MM.1S (cell line): ENCODE measurements at places on chromosomes 6 and 20.

DNA sequence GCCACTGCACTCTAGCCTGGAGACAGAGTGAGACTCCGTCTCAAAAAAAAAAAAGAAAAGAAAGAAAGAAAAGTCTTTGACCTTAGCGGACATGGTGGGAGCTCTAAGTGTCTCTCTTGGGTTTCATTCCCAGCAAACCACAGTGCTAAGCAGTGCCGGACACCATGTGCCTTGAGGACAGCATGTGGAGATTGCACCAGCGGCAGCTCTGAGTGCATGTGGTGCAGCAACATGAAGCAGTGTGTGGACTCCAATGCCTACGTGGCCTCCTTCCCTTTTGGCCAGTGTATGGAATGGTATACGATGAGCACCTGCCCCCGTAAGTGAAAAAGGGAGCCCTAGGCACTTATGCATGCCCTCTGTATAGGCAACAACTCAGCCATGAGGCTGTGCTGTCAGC is 79.4 kb downstream of the GFRA4 start:
- no peak for DNase-seq

GRCh38 chr6:90109141-90109540 is 187.5 kb downstream of the BACH2 start:
- no peak for DNase-seq

- DNase-seq: no peak
Observed at GRCh38 chr20:11376998-11377397, 540.7 kb upstream of the BTBD3 start.

DNA sequence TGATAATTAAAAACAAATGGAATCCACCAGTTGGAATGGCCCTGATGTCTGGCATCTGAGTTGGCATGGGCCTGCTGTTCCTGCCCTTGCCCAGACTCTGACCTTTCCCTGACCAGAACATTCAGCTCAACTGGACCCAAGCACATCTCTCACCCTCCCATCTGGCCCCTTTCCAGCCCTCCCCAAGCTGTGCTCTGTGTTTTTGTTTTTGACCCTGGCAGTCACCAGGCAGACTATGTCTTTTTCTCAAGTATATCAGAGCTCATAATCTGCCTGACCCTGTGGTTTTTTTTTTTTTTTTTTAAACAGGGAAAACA is 117.6 kb downstream of the TRDN start:
- DNase-seq: no peak

DNA sequence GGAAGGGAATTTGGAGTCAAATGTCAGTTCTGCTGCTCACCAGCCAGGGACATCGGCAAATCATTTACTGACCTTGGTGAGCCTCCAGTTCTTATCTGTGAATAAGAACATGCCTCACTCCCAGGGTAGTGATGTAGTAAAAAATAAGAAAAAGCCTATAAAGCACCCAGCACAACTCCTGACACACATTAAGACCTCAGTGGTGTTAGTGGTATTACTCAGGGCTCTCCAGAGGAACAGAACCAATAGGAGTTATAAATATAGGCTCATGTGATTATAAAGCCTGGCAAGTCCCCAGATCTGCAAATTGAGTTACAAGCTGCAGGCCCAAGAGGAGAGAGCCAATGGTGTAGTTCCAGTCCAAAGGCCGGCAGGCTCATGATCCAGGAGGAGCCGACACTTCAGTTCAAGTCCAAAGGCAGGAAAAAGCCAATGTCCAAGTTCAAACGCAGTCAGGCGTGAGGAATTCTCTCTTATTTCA is 71.3 kb upstream of the EYA2 start:
- no peak for DNase-seq
